ENCODE measurements at places on chromosomes 7 and 10.

- no peak for DNase-seq
These were observed 536.2 kb downstream of the TCERG1L start for GRCh38 chr10:130775311-130775710.

DNA sequence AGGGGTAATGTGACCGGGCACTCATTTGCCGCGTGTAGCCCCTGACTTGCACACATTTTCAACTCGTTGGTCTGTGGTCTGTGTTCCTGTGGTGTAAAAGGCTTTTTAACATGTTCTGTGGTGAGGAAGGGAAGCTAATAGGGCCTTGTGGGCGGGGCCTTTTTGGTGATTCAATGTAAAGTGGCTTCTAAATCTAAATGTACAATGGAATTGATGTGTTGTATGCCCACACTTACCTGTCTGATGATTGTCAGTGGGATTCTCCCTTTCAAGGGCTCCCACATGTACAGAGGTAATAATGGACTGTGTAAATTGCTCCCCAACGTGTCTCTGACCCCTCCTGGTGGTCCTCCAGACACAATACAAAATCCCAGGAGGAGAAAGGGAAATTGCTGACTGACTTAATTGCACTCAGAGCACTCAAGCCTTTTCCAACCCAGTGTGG lies 43.1 kb upstream of the GATAD1 start:
- no peak for DNase-seq

- no peak for DNase-seq
These were observed 557 bp downstream of the BAG3 start for GRCh38 chr10:119651514-119652360.

GRCh38 chr7:7652798-7653540 lies 12.4 kb downstream of the UMAD1 start:
- no peak for DNase-seq

- no peak for DNase-seq
These were observed 91.0 kb downstream of the GPAM start for GRCh38 chr10:112092519-112092918.

- no peak for DNase-seq
These were observed 250.6 kb upstream of the GALNT17 start for GRCh38 chr7:70881167-70881847.

GRCh38 chr10:125134483-125134848 lies 25.9 kb downstream of the CTBP2 start:
- DNase-seq: no peak

- no peak for DNase-seq
These were observed 25.1 kb downstream of the SNX8 start for GRCh38 chr7:2289111-2289586.

DNA sequence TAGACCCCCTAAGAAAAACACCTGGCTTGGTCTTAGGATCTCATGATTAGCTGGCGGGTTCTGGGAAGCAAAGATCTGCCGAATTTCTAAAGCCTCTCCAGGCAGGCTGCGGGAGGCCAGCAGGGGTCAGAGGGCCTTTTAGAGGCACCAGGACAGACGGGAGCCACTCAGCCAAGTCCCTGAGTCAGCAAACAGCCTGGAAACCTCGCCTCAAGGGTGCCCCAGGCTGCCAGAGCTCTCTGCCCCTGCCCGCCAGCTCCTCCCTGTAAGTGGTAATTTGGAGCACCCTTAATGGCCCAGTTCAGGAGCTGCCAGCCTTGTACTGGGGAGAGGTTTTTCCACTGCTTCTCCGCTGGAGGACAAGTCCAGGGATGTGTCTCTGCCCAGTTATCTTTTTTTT lies 88.7 kb downstream of the HIP1 start:
- DNase-seq: no peak

DNA sequence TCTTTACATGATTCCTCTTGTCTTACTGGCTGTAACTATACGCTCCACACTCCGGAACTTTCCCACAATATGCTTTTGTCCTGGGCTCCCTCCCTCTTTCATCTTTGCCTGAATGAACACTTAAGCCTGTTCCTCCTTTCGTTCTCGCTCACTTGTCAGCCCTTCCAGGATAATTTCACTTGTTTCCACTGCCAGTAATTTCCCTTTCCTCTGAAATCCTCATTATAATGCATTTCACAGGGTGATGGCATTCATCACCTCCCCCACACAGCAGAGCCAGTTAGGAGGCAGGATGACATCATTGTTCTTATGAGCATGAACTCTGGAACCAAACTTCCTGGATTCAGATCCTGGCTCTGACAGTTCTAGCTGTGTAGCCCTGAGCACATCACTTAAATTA lies 372.6 kb downstream of the GPR158 start:
- no peak for DNase-seq

DNA sequence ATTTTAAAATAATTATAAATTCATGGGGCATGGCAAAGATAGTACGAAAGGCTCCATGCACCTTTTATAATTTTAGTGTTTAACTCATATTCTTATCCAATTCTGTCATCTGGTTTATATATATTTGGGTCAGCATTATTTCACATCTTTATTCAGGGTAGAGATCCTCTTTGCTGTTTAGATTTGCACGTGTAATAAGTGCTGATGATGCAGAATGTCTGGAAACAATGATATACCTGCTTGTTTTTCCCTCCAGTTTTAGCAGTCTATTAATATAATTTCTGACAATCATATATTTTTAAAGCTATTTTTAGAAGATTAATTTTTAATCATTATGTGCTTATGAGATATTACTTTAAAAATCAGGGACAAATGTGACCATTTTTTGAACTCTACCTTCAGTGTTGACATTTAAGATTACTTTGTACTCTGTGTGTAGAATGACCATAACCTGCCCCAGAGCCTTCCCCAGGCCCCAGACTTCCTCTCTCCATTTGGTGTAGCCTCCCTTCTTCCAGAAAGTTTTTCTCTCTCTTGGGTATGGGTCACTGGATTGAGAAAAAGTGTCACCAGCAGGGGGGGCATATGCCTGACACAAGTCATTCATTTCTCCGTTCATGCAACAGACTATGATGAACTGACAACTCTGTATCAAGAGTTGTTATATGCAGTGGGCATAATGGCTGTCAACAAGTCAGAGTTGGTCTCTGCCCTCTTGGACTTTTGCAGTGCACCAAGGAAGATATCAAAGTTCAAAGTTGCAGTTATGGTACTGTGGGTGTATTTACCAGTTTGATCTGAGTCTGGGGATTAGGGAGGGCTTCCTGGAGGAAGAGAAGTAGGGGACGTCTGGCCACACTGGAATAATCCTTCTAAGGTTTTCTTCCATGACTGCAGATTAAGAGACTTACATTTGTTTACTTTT lies 192.6 kb upstream of the CCDC6 start:
- no peak for DNase-seq

DNA sequence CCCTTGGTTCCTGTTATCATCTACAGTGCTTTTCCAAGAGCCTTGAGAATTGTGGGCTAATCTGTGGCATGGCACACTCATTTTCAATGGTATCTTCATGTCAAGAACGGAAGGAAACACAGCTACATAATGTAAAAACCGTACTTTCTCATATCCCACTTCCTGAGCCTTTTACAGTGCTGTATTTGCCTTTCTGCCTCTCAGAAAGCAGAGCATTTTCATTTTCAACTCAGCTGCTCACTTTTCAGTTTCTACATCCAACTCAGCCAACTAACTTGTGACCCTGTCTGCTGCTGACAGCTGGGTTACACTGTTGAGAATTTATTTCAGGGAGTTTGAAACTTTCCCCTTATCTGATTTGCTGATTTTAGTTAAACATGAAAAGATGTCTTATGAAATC lies 875.8 kb upstream of the KCND2 start:
- DNase-seq: no peak

GRCh38 chr10:110458266-110458920 lies 39.3 kb upstream of the DUSP5 start:
- DNase-seq: no peak

GRCh38 chr7:115019882-115020605 lies 98.2 kb downstream of the MDFIC start:
- DNase-seq: no peak

DNA sequence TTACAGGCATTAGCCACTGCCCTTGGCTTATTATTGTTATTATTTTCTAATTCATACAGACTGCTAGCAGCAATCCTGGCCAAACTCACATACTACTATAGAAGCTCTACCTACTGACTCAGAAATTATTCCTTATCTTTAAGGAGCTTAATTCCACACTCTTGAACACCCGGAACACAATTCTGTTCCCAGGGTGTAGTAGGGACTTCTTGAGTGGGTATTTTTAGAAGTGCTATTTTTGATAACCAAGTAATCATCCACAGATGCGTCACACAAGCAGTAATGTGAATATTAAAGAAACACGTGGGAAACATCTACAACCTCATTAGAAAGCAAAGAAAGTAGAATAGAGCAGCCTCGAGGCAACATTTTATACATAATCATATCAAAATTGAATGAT lies 149.2 kb downstream of the PTEN start:
- DNase-seq: no peak

- DNase-seq: no peak
These were observed 121.6 kb downstream of the TMEM168 start for GRCh38 chr7:112668561-112668960.

- DNase-seq: no peak
These were observed 65.2 kb upstream of the OGDHL start for GRCh38 chr10:49827297-49827696.

Measured in substantia nigra (tissue), 51 donors.